ENCODE measurements at places on chromosomes 5 and 9. TPM values are rescaled to one million over a fixed set of nuclear protein-coding genes. Genes with fewer than 3 reads are reported as not detected.

EIF4EBP3 gene
- 12.8 TPM for total RNA-seq

PCDH1 gene
- 22.1 TPM for total RNA-seq

GRCh38 chr9:22512495-22512894 is 65.9 kb downstream of the DMRTA1 start:
- DNase-seq, result no peak

TRPM3 gene
- total RNA-seq, result 1.5 TPM

LPAR1 gene
- 48.2 TPM for total RNA-seq

DNA sequence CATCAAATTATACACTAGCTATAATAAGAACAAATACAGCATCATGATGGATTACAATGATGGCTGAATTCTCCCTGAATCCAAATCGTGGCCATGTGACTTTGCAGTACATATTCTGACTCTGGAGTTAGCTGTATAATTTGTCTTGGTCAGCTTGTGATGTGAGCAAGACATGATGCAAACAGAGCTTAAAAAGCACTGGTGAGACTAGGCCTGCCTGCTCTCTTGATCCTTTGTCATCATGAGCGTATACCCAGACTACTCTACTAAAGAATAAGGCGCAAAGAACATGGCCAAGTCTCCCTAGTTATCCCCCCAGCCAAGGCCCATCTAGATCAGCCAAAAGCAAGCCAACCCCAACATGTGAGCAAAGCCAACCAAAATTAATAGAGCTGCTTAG is 34.7 kb upstream of the IFNE start:
- no peak for DNase-seq

ADAMTS19 gene
- 0.44 TPM for total RNA-seq

- DNase-seq, result no peak
These were observed 105.3 kb downstream of the SLIT3 start for GRCh38 chr5:169195601-169196000.

GRCh38 chr9:17531642-17532254 is 47.1 kb upstream of the SH3GL2 start:
- DNase-seq, result no peak

SLC45A2 gene
- total RNA-seq, result not detected

- no peak for DNase-seq
These were observed 193.1 kb downstream of the SLC12A2 start for GRCh38 chr5:128276537-128277216.

DBH gene
- total RNA-seq, result not detected

GRCh38 chr5:159566832-159567231 is 236.5 kb upstream of the IL12B start:
- no peak for DNase-seq

GRCh38 chr9:2338777-2339365 is 282.7 kb upstream of the VLDLR start:
- no peak for DNase-seq

DNA sequence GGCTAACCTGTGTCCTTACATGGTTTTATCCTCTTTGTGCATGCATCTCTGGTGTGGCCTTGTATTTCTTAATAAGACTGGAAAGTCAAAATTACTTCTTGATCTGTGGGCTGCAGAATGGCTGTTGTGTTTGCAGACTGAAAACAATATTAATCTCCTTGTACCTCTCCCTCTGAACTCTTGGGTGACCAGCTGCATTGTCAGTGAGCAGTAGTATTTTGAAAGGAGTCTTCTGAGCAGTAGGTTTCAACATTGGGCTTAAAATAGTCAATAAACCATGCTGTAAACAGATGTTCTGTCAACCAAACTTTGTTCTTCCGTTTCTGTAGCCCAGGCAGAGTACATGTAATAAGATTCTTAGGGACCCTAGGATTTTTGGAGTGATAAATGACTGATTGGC is 26.7 kb upstream of the NIM1K start:
- DNase-seq, result no peak

SPAG8 gene
- 1.6 TPM for total RNA-seq

GRCh38 chr5:155783791-155784190 is 543.2 kb upstream of the SGCD start:
- DNase-seq, result no peak

- no peak for DNase-seq
These were observed 100.4 kb downstream of the VPS13A start for GRCh38 chr9:77277719-77278118.

ADAMTS16 gene
- total RNA-seq, result not detected

ECSCR gene
- 30.1 TPM for total RNA-seq

DNA sequence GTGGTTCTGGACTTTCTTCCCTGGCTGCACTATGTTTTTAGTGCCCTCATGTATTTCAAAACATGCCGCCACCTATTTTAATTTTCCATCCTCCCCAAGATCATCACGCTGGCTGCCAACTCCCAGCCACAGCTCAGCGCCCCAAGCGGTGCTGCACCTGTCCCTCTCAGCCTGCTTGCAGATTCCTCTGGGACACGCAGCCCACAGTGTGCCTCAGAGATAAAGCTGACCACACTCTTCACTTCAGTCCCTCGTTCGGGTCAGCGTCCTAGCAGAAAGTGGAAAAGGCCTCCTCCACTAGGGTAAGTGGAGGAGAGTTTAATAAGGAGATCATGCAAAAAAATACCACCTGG is 56.2 kb upstream of the CKS2 start:
- DNase-seq, result no peak

DNA sequence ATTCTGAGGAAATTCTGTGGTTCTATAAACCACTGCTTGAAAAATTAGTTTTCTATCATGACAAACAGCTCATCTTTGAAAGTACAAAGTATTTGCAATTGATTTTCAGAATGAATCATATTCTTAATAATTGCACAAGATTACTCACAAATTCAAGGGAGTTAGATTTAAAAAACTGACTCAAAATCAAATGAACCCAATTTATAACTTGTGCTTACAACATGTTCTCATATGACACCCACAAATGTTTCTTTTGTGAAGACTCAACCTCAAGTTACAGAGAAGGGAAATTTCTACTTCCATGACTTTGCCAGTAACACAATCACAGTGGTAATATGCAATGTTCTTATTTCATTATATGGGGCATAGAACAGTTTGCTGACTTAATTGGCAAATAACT is 272.0 kb upstream of the ACTBL2 start:
- no peak for DNase-seq

DNA sequence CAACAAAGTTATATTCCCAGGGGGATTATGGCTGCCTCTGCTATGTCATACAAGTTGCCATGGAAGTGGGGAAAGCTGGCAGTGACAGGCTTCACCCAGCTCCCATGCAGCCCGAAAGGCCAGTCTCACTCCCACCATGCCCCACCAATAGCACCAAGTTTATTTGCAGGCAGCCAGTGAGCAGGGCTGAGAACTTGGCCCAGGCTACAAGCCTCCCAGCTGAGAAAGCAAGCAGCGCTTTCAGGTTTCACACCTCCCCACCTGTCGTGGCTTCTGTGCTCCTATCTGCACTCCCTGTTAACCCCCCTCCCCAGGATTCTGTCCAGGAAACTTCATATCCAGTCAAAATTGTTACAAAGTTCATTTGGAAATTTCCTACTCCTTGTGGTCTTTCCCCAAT is 155.0 kb downstream of the SAXO1 start:
- no peak for DNase-seq

GRCh38 chr5:37495210-37495609 is 116.1 kb downstream of the WDR70 start:
- no peak for DNase-seq

GRCh38 chr5:160260006-160260775 is 30.9 kb downstream of the FABP6 start:
- no peak for DNase-seq

Measured in right atrium auricular region (tissue), 2 donors.